Stimulated activated CD4-positive, alpha-beta T cell treated with anti-CD3 and anti-CD28 coated beads, Interleukin-2, amount 100 ng/mL, for 4 hours (primary cell): ENCODE measurements at places on chromosomes 13 and 19.

- DNase-seq: no peak
These were observed 38.9 kb downstream of the SOX1 start for GRCh38 chr13:112105892-112106291.

GRCh38 chr19:19661675-19662251 lies 1.7 kb downstream of the ATP13A1 start:
- DNase-seq: no peak

DNA sequence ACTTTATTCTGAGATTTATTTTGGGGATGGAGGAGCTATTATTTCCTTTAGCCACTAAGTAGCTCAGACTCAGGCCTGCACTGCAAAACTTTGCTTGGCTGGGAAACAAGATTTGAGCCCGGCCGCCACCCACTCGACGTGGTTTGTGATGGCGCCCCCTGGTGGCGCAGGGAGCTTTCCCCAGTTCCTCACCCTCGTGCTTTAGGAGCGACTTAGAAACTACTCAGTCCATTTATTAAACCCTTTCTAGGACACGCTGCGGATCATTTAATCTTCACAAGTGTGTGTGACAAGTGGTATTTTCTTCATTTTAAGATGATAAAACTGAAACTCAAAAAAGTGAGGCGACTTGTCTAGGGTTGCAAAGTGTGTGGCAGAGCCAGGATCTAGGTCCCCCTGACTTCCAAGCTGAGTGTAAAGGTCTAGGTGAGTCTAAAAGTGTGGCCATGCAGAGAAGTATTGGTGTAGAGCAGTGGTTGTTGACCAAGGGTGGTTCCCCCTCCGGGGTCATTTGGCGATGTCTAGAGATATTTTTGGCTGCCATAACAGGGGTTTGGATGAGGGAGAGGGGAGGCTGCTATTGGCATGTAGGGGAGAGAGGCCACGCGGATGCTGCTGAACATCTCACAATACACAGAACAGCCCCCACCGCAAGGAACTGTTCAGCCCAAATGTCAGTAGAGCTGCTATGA lies 2.2 kb downstream of the CXCL17 start:
- DNase-seq: peak; percentile 67

- DNase-seq: no peak
These were observed 71.1 kb upstream of the KLF12 start for GRCh38 chr13:74205313-74205690.

DNA sequence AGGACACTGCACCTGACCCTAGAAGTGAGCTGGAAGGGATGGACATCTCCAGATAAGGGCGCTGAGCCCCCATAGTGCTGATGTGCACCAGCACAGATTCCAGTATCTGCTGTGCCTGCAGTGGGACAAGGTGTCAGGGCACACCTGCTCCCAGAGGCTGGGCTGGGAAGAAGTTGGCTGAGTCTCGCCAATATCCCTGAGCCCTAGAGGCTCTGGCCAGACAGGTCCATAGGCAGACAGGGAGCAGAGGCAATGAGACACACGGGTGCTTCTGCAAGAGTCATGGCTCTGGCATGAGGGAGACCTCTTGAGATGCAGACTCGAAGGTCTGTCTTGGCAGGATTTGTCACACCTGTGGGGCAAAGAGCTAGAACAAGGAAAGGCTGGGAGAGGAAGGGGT lies 1321.5 kb downstream of the UQCRFS1 start:
- no peak for DNase-seq

DNA sequence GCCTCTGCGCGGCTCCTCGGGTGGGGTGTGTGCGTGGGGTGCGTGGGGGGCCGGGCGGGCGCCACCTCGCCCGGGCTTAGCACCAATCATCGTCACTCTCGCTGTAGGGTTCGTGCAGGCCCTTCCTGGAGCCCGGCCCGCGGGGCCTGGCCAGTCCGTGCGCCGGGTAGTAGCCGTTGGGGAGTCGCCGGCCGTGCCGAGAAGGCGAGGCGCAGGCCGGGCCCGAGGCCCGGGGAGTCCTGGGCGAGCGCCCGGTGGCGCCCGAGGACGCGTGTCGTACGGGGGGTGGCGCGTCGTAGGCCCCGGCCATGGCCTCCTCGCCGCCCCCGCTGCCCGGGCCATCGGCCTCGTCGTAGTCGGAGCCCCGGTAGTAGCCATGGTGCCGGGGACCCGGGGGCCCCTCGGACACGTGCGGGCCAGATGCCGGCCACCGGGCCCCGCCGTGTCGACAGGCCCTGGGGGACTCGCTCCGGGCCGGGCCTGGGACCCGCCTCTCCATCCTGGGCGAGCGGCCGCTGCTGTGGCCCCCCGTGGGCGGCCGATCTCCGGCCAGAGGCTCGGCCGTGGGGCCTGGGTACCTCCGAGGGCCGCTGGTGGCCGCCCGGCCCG lies 57.1 kb downstream of the IER2 start:
- no peak for DNase-seq

DNA sequence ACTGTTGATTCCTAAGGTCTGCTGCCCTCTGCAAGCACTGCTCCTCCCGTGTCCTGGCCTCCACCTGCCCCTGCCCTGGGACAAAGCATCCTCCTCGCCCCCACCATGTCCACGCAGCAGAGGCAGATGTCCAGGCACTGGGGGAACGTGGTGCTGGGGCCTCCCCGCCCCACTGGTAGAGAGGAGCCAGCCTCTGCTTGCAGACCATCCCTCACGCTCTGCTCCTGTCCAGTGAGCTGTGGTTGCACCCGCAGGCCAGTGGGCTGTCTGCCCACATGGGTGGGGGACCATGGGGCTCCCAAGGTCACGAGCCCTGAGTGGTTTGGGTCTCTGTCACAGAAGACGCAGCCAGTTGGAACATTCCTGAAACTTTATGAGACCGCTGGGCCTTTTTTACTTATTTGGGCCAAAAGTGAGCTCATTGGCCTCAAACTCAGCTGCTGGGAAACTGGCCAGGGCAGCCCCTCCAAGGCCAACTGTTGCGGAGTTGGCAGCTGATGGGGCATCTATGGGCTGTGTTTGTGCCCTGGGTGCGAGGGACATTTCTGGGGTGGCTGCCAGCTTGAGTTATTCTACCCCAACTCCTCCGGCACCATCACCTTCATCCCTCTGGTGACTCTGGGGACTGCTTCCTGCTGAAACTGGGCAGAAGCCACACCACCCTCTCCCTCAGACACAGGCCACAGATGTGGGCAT lies 64.8 kb upstream of the F7 start:
- DNase-seq: no peak

- no peak for DNase-seq
These were observed 7.6 kb upstream of the PTBP1 start for GRCh38 chr19:789701-790060.

DNA sequence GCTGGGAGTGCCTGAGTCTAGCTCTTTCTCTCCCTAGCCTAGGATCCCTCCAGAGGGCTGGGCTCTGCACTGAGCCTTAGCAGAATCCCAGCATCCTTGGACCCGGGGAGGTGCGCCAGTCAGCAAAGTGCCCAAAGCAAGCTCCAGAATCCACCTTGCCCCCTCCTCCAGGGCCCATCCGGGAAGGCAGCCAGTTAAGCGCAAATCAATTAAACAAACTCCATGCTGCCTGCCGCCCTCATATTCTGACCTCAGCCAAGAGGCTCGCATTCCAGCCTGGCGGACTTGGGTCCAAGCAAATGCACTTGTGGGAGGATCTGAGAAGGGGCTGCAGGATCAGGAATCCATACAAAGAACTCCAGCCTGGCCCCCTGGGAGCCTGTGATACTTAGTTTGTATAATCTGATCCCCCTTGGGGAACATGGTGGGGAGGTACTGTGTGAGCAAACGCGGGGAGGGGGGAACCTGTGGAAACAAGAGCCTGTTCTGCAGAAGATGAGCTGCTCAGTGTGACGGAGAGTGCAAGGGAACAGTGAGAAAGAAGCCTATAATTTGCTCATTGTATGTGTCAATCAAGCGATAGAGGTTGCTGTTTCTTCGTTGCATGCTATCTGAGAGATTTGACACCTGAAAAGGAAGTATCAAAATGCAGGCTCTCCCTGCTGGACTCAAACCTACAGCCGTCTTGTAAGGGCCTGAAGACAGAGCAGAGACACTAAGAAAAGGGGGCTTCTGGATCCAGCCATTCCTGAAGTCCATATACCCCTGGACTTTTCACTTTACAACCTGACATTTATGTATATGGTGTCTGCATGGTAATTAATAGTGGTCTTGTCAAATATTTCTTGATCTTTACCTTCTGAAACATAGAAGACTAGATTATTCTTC lies 29.4 kb downstream of the ZNRF4 start:
- no peak for DNase-seq

DNA sequence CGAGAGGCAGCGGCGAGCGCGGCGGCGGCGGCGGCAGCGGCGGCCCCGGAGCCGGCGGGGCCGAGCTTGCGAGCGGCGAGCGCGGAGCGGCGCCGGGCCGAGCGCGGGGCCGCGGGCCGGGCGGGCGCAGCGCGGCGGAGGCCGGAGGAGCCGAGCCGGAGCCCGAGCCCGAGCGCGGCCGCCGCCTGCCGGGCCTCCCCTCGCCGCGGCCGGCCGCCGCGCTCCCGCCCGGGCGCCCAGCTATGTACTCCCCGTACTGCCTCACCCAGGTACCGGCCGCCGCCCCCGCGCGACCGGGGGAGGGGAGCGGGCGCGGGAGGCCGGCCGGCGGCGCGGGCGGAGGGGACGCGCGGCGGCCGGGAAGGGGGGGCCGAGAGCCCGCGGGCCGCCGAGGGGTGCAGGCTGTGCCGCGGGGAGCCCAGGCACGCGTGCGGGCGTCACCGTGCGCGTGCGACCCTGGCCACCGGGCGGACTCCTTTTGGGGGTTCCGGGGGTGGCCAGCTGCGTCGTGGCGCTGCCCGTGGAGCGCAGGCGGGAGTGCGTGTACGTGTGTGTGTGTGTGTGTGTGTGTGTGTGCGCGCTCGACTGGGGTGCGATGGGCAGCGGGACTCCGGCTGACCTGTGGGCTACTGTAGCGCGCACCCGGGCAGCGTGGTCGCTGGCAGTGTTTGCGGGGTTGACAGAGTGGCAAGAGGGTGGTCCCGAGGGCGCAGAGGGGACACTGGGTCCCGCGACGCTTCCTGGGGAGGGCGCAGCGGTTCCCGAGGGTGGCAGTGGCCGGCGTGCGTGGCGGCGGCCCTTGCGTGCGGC lies 526 bp downstream of the NFIX start:
- DNase-seq: no peak

- no peak for DNase-seq
These were observed 59.5 kb upstream of the SLITRK1 start for GRCh38 chr13:83941701-83942335.

DNA sequence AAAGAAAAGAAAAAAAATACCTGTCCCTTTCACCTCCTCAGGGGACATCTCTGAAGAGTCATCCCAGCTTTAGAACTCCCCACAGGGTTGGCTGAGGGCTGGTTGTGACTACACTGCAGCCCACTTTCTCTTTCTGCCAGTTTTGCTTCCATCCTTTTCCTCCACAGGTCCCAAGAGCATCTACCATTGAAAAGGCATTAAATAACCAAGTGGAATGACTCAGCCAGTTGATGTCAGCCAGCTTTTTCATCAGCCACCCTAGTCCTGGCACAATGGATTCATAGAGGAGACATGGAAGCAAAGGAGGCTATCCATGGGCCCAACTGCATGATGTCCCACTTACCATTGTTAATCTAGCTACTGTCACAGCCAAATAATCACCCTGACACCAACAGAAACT lies 9.2 kb upstream of the RCBTB1 start:
- no peak for DNase-seq

DNA sequence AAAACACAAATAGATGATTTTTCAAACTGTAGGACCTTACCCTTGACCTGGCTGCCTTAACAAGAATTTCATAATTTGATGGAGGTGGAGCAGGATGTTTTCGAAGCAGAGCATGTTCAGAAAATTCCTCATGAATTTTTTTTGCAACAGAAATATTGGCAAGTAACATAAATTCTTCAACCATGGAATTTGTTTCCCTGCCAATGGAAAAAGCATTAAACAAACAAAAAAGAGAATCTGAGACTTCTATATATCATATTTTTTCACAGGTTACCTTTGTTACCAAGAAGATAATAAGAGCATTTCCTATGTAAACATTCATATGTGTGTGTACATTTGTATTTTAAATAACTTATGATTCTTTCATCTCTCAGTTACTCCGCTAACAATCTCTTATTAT lies 18.3 kb downstream of the DIS3 start:
- DNase-seq: no peak

GRCh38 chr13:94827566-94827965 lies 115.2 kb upstream of the SOX21 start:
- DNase-seq: no peak

DNA sequence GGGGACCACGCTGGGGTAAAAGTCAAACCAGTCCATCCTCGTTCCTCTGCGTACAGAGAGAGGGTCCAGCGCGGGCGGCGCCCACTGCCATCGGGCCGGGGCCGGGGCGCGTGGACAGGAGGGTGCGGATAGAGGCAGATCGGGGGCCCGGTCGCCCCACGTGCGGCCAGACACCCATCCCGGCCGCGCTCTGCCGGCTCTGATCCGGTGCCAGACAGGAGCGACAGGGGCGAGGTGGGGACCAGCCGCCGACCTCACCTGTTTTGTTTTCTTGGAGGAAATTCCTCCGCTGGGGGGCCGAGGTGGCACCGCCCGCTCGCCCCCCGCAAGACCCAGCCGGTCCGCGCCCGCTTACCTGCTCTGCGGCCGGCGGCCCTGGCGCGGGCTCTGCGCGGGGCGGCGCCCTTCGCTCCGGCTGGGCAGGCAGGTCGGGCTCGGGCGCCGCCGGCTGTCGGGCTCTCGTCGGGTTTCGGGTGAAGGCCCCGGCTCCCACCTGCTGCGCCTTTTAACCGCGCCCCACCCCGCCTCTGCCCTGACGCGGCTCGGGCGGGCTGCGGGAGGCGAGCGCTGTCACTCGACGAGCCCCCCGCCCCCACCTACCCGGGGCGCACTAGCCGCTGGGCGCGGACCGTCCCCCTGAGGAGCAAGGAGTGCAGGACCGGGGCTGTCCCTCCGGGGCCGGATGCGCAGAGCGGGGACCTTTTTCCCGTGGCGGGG lies at the start of gene GJB6:
Gene GJB6, minus strand, starts transcription at position 481 of the 717 bp plus-strand sequence. CDS start 8,839 bp downstream, outside the sequence.
- no peak for DNase-seq

- no peak for DNase-seq
These were observed 7.2 kb upstream of the FCHO1 start for GRCh38 chr19:17743874-17744580.

DNA sequence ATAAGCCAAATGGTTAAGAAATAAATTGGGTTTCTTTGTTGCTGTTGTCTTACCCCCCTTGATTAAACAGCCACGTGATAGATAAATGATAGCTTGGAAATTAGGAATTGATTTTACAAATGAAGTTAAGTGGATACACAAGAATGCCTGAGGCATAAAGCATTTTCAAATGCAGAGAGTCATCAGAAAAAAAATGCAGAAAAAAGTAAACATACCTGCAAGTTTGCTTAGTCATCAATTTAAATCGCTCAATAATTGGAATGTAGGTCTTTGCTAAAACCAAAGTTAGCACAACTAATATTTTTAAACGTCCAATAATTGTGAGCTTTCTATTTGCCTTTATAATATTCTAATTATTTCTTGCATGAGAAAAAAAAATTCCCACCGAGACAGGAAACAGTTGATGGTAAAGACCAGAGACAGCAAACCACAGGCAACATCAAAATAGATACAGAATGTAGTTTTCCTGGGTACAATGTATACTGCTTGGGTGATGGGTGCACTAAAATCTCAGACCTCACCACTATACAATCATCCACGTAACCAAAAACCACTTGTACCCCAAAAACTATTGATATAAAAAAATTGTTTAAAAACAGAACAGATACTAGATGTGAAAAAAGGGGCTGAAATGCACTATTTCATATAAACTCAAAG lies 924.0 kb downstream of the PCDH9 start:
- DNase-seq: no peak

GRCh38 chr19:35114353-35115176 lies 1.1 kb upstream of the FXYD3 start:
- peak; percentile 52 for DNase-seq

GRCh38 chr13:27044837-27045570 lies 126.6 kb downstream of the USP12 start:
- no peak for DNase-seq

GRCh38 chr13:76708138-76708688 lies 178.0 kb downstream of the KCTD12 start:
- DNase-seq: no peak

- no peak for DNase-seq
These were observed 198.1 kb upstream of the CSNK1A1L start for GRCh38 chr13:37303606-37304005.
